ENCODE measurements at places on chromosomes 1 and 21.

- no peak for DNase-seq
These were observed 209.0 kb downstream of the AMY1C start for GRCh38 chr1:103958699-103959098.

- DNase-seq = no peak
These were observed 47.6 kb downstream of the TMED5 start for GRCh38 chr1:93132638-93133037.

DNA sequence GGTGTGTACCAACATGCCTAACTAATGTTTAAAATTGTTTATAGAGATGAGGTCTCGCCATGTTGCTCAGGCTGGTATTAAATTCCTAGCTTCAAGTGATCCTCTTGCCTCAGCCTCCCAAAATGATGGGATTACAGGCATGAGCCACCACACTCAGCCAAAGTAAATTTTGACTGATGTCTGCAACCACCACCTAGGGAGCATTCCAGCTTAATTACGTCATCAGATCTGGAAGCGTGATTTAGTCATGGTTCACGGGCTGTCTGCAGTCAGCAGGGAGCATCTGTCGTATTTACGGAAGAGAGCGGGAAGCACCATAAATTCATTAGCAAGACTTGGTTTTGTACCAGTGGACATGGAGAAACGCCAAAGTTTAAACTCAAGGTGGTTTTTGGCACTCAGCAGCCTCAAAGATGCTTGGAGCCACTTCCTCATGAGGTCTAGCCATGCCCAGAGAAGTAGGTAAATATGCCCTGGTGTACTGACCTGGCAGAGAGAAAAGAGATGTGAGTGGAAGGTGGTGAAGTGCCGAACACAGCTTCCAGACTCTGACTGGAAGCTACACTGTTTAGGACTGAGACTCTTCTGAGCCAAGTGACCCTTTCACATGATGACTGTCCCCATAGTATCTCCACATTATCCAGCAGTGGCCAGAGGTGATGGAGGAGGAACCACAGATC lies 60.8 kb upstream of the SLC35F3 start:
- no peak for DNase-seq

DNA sequence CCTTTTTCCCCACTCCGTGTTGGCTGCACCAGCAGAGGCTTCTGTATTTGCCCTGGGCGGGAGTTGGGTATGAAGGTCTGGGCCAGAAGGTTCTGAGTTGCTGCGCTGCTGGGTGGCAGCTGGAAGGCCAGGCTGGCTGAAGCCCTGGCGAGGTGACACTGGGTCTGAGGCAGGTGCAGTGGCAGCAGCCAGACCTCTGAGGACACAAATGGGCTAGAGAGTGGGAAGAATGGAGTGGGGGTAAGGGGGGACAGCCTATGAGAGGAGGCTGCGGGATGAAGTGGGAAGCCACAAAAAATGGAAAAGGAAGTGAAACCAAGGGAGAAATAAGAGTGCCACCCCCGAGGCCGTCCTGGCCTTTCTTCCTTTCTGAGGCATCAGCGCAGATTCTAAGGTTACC lies 53.2 kb downstream of the STX6 start:
- DNase-seq = no peak

DNA sequence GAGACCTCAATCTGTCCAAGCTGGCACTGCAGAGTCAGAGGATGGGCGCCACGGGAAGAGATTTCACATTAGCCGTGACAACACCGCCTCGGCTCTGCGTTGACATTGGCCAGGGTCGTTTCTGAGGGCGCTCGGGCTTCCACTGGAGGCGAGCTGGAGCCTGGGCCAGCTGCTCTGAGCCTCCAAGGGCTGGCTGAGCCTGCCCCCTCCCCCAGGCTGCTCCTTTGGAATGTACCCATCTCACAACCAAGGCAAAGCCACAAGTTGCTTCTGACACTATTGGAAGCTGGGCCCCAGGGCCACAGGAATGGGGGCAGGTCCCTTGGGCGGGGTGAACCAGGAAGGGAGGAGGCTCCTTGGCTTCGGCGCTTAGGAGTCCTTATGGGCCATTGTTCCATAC lies 12.7 kb downstream of the GPR3 start:
- DNase-seq = no peak

- no peak for DNase-seq
These were observed 3.6 kb upstream of the ABCA4 start for GRCh38 chr1:94124538-94124937.

DNA sequence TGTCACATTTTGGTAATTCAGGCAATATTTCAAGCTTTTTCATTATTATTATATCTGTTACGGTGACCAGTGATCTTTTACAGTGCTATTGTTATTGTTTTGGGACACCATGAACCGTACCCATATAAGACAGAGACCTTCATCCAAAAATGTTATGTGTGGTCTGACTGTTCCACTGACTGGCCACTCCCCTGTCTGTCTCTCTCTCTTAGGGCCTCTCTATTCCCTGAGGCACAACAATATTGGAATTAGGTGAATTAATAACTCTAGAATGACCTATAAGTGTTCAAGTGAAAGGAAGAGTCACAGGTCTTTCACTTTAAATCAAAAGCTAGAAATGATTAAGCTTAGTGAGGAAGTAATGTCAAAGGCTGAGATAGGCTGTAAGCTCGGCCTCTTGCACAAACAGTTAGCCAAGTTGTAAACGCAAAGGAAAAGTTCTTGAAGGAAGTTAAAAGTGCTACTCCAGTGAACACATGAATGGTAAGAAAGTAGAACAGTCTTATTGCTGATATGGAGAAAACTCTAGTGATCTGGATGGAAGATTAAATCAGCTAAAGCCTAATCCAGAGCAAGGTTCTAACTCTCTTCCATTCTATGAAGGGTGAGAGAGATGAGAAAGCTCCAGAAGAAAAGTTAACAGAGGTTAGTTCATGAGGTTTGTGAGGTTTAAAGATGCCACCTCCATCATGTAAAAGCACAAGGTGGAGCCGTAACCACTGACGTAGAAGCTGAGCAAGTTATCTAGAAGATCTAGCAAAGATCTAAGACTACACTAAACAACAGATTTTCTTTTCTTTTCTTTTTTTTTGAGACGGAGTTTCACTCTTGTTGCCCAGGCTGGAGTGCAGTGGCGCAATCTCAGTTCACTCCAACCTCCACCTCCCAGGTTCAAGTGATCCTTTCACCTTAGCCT lies 19.7 kb upstream of the DIPK1A start:
- no peak for DNase-seq
